ENCODE measurements at places on chromosomes 3 and 15. TPM values are rescaled to one million over a fixed set of nuclear protein-coding genes. Genes with fewer than 3 reads are reported as not detected.

- DNase-seq: no peak
Measured at GRCh38 chr3:94413336-94414108, 350.7 kb downstream of the NSUN3 start.

Gene VIPR1
- 5.4 TPM for total RNA-seq

- DNase-seq: no peak
Measured at GRCh38 chr3:149599236-149599635, 58.6 kb downstream of the WWTR1 start.

DNA sequence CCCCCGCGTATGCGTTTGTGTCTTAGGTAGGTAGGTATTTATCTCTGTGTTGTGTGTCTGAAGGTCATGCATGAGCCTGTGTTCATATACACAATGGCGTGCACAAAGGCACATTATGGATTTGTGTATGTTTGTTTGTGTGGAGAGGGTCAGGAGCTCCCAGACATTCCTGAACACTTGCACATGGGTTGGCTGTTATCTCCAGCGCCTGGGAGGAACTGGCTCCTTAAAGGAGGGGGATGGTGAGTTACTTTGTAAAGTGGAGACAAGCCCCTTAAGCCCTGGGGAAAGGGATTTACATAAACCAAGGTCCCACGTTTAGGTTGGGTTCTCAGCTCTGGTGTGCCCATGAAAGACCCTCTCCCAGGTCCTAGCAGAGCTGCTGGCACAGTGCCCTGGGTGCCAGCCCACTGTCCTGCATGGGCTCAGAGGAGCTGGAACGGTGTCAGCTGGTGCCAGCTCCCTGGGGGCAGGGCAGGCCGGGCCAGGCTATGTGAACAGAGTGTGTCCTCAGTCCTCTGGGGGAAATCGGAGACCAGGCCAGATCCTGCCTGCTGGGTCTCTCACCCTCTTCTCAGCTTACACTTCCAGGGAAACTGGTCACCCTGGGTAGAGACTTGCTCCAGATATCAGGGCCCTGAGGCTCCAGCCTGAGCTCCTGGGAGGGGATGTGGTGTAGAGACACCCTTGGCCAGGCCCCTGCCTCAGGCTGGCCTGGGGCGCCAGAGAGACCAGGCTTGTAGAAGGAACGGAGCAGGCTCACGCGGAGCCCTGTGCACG is 25.1 kb downstream of the SNX33 start:
- DNase-seq: no peak

DNA sequence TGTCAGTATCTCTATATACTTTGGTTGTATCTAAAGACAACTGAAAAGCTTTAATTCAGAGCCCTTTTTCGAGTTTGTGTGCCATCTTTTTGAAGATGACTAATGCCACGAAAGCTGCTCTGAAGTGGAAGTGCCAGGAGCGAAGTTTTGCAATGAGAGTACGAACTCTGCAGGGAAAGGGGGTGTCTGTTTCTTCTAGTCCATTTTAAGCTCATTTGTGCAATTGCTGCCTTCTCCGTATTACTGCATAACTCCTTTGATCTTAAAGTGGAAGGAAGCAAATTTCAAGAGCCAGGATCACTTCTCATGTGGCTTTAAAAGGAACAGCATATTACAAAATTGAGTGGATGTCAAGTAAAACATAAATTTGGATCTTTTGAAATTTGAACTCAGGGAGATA is 245.3 kb downstream of the FEZF2 start:
- DNase-seq: no peak

Gene CELSR3
- total RNA-seq: 7.6 TPM

Gene UPK1B
- total RNA-seq: not detected

- DNase-seq: no peak
Measured at GRCh38 chr15:74340150-74340549, 27.3 kb downstream of the CYP11A1 start.

DNA sequence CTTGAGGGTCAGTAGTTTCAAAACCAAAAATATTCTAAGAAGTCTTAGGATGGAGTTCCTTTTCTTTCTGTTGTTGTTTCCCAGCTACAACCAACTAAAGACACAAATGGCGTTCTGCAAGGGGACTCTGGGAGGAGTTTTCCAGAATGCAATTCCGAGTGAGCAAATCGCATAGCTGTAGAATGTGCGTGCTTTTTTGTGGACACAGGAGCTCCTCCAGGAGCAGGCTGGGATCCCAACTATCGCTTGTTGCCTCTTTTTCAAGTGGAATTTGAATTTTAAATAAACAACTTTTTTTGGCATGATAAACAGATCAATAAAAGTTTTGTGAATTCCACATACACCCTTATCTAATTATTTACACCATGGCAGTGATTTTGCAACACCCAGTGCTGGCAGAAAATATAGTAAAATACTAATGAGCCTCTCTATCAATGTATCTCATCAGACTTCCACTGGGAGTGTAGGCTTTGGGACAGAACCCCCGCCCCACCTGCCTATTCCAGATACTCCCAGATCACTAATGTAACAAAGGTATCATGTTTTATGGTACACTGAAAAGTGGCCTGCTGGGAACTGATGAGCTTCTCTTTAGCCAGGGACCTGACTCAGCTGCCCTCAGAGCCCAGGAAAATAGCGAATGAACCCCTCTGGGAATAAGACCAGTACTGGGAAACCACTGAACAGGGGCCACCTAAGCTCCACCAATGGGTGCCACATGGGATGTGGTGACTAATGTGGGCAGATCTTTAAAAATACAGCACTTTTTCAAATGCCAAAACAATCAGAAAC is 66.4 kb downstream of the LMCD1 start:
- DNase-seq: no peak

- DNase-seq: no peak
Measured at GRCh38 chr3:42652251-42652610, 1.3 kb upstream of the ZBTB47 start.

Gene ANKUB1
- total RNA-seq: not detected

DNA sequence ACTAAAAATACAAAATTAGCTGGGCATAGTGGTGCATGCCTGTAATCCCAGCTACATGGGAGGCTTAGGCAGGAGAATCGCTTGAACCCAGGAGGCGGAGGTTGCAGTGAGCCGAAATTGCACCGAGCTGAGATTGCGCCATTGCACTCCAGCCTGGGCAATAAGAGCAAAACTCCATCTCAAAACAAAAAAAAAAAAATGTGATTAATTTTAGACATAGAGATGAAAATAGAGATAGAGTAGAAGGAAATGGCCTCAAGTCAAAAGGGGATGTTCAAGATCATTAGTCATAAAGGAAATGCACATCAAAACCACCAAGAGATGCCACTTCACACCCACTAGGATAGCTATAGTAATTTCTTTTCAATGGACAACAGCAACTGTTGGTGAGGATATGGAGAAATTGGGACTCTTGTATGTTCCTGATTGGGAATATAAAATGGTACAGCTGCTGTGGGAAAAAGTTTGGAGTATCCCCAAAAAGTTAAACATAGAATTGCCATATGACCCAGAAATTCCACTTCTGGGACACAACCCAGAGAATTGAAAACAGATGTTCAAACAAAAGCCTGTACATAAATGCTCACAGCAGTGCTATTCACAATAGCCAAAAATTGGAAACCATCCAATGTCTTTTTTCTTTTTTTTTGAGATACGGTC is 55.4 kb downstream of the ABHD2 start:
- DNase-seq: no peak

DNA sequence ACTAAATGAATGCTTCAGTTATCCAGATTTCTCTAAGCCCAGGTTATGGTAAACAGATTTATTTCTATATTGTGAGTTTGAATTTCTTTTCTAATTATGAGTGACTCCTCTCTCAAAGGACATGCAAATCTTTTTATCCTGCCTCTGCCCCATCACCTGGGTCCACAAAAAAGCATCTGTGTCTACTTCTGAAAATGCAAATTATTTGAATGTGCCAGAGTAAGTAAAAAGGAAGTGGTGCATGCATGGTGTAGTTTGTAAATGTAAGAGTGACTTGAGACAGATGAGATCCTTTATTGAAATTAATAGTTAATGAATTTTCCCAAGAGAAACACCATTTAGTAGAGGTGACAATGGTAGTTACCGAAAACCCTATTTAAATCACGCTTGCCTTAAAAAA is 26.9 kb downstream of the MCTP2 start:
- DNase-seq: no peak

GRCh38 chr3:44104668-44105321 is 136.9 kb upstream of the TOPAZ1 start:
- no peak for DNase-seq

Gene CHRNA7
- 2.3 TPM for total RNA-seq

Gene LRRC3B
- total RNA-seq: 3.6 TPM

Gene SMCO1
- not detected for total RNA-seq

GRCh38 chr3:48507256-48508061 is 3.5 kb upstream of the SHISA5 start:
- DNase-seq: peak; percentile 55

GRCh38 chr3:72617424-72618024 is 230.7 kb downstream of the SHQ1 start:
- DNase-seq: no peak

Gene DLL4
- total RNA-seq: 257 TPM

Gene HIGD2B
- not detected for total RNA-seq

GRCh38 chr15:61411902-61412510 is 182.9 kb upstream of the RORA start:
- DNase-seq: no peak

Gene KBTBD13
- not detected for total RNA-seq

Gene GOLGA8S
- 0.28 TPM for total RNA-seq

Gene SEMA6D
- 12.8 TPM for total RNA-seq

DNA sequence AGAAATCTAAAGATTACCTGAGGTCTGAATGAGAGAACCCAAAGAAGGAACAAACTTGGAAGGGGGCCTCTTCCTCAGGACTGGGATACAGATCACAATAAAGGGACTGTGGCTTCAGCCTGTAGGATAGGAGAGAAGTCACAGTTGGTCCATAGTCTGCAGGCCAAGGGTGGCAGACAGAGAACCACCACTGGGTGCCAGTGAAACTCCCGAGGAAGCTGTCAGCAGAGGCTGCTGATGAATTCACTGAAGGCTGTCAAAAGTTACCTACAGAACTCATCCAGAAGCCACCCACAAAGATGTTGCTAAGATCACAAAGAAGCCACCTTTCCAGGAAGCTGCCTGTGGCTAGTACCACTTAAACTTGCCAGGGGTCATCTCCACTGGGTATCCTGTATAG is 78.5 kb downstream of the TMCO5A start:
- no peak for DNase-seq

- DNase-seq: no peak
Measured at GRCh38 chr15:90596943-90597342, 67.2 kb downstream of the CRTC3 start.

Gene RPUSD2
- total RNA-seq: 11.5 TPM

DNA sequence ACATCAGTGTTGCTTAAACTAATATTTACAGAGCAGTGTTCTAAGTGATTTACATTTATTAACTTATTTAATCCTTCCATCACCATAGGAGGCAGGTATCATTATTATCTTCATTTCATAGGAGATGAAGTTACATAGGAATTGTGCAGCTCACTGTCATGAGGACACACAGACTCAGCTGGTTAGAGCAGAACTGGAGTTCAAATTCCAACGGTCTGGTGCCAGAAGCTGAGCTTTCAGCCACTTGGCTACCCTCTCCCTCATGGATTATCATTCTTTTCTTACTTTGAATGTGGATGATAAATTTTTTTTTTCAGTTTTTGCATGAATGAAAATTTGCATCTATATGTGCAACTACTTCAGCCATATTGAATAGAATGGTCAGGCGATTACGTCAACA is 86.0 kb upstream of the LRIG1 start:
- DNase-seq: no peak

- no peak for DNase-seq
Measured at GRCh38 chr3:194671511-194671899, 486 bp downstream of the LSG1 start.

DNA sequence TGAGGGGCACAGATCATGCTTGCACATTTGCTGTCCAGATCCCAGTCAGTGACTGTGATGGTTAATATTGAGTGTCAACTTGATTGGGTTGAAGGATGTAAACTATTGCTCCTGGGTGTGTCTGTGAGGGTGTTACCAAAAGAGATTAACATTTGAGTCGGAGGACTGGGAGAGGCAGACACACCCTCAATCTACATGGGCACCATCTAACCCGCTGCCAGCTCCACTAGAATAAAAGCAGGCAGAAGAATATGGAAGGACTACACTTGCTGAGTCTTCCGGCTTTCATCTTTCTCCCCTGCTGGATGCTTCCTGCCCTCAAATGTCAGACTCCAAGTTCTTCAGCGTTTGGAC is 5.1 kb downstream of the GP9 start:
- DNase-seq: no peak

- no peak for DNase-seq
Measured at GRCh38 chr3:158744567-158745288, 12.5 kb upstream of the RARRES1 start.

DNA sequence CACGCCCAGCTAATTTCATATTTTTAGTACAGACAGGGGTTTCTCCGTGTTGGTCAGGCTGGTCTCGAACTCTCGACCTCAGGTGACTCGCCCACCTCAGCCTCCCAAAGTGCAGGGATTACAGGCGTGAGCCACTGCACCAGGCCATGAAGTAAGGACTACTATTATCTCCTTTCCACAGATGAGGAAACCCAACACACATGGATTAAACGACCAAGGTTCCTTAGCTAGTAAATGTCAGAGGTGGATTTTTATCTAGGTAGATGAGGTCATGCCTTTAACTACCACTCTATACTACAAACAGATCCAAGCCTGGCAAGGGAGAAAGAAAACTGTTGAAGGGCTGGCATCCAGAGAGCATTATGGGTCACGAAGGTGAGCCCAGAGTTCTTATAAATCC is 15.5 kb upstream of the TBL1XR1 start:
- no peak for DNase-seq

- no peak for DNase-seq
Measured at GRCh38 chr15:100601617-100602063, 344 bp downstream of the LINS1 start.

- no peak for DNase-seq
Measured at GRCh38 chr15:99054892-99055291, 47.3 kb upstream of the PGPEP1L start.

GRCh38 chr15:31472636-31473384 is 146.2 kb downstream of the KLF13 start:
- DNase-seq: no peak

Gene SEC62
- 89.3 TPM for total RNA-seq

DNA sequence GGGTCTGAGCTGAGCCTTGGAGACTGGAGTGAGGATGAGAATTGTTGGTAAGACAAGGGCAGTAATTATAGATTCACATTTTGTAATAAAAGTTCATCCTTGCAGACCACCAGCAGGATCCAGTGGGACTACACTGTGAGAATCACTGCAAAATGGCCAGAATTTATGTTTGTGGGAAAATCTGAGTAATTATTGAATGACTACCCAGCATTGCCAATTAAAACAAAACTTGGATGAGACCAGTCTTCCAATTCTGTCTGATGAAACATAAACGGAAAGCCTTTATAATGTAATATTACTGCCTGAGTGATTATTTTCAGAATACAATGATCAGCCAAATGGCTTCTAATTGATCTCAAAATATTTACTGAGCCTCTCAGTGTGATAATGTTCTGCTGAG is 323.3 kb upstream of the C2CD4B start:
- no peak for DNase-seq

Gene COPG1
- 149 TPM for total RNA-seq

Gene PARP15
- 0.36 TPM for total RNA-seq

Gene DNAJC19
- 37.5 TPM for total RNA-seq

Gene SLC28A1
- total RNA-seq: not detected

Gene GPR160
- total RNA-seq: 14.6 TPM
